Heart left ventricle (tissue), 16 donors: ENCODE measurements at places on chromosomes 5 and 9.

DNA sequence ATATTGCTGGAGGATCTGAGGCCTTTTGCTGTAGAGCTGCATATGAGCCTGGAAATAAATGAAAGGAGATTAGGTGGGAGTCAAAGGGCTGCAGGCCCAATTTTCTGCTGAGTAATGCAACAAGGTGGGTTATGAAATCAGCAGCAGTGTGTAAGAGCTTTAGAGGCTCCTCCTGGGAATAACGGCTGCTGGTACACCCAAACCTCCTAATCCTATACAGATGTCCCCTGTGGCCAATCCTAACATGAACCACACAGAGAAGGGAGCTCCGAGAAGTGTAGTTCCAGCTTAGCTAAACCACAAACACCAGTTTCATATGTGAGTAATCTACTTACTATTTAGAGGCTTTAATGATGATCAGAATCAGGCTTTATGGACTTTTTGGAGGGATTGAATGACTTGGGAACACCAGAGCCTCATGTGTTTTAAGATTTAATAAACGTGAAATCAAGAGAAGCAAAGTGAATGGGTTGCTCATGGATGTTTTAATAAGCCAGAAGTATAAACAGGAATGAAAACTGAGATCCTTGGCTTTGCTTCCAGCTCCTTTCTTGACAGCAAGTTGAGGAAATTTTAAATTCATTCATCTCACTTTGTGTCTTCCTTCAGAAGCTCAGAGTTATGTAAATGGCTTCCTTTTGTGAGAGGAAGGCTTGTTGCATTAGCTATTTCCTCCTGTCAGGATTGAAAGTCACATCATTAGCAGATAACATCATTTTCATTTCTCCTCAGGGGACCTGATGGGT, 437.5 kb downstream of the TMEM232 start:
- no peak for DNase-seq

DNA sequence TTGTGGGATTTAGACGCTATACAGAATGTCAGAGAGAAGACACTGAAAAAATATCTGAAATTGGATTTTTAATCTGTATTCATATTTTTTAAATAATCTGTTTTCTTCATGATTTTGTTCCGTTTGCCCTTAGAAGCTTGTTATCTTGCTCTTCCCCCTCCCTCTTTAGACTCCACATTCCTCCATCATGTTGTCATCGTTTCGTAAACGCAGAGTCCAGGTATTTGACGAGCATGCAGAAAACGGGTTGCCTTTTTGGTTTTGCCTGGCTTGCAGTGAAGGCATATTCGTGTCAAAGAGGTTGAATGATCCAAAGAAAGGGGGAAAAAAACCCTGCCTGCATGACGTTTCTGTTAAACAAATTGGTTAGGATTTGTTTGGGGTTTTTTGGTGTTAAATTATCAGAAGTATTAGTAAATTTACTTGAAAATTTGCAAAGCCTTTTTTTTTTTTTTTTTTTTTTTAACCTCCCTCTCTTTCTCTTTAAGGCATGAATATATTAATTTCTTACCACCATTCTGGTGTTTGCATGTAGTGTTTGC, 2.9 kb downstream of the SPTAN1 start:
- no peak for DNase-seq

DNA sequence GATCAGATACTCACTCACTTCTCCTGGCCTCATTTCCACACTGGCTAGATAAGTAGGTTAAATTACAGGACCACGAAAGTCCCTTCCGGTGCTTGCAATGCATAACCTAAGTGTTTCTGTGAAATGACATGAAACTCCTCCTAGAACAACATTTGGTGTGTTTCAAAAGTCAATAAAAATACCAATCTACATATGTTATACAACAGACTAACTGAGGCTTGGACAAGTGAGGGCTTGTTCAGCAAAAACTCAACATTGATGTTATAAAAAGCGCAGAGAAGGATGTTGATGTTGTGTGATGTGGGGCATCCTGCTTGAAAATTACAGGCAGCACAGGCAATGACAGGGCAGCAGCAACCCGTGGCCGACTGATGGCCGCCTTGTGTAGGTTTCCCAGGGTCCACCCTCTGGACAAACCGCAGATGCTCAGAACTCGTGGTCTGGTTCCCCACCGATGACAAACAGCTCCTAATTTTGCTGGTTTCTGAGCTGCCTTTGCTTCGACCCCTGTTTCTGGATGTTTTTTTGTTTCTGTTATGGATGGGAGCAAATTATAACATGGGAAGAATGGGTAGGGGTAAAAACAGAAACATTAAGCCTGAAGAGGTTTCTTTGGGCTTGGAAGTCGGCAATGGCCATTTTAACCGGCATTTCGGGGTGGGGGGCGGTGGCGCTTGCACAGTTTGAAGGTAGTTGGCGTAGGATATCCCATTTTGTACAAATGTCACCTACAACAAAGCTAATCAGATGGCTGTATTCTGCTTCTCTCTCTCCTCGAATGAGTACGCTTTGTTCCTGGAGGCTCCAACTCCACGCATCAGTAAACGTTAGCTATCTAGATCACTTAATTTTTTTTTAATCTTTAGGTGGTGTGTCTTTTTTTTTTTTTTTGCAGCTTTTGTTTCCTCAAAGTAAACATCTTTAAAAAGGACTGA, 116.1 kb downstream of the PDZD2 start:
- DNase-seq: no peak

DNA sequence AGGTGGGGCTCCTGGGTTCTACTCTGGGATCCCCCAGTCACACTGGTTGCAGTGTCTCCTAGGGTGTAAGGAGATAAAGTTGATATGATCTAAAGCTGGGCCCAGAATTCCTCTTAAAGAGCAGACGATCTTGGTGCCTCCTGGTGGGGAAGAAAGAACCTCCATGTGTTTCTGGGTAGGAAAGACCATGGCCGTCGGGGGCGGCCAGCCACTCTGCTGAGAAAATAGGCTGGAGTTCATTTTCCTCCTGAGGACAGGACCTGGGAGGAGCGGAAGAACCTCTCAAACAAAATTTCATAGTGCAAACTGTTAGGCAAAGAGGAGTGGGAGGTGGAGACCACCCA, 163.8 kb upstream of the TBC1D2 start:
- no peak for DNase-seq

GRCh38 chr9:109132567-109133021, 12.8 kb upstream of the TMEM245 start:
- DNase-seq: no peak

DNA sequence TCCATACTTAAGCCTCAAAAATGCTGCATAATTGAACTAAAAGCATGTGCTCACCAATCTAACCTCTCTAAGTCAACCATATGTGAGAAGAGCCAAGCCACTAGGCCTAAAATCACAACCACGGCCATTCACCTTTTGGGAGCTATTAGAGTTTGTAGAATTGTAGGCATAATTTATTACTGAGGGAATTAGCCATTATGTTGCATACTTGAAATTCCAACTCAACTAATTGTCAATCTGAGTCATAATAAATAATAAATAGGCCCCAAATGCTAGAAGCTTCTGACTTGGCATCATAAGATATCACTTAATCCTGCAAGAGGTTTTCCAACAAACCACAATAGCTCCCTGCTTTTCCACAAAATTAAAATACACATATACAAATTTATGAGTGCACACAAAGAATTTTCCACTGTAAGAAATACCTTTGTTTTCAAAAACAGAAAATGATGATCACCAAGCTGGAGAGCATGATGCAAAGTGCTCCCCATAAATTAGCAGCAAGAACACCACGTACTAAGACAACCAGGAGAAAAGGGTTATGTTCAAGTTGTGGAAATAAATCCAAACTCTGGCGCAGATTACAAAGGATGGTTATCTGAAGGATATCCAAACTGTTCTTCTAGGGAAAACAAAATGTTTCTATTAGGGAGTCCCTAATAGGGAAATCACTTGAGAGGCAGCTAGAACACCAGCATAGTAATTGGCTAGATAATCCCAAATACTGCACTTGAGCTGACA, 250.0 kb upstream of the SLC30A5 start:
- DNase-seq: no peak

DNA sequence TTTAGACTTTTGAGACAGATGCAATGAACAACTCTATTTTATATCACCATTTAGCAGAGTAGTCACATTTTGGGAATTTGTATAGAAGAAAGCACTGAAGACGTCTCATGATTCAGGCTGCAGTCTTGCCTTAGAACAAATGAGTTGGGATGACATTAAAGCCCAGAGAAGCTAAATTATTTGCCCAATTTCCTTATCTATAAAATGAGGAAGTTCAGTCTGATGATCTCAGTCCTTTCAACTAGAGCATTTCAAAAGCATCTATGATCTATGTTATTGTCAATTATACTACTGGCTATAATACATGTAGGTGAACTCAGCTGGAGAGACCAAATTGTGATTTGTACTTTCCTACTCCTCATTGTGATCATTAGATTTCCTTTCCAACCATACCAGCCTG, 154.1 kb downstream of the OSTF1 start:
- no peak for DNase-seq

GRCh38 chr5:146910239-146910638, 31.7 kb upstream of the PPP2R2B start:
- DNase-seq: no peak

GRCh38 chr5:136054142-136055019, 25.6 kb downstream of the TGFBI start:
- no peak for DNase-seq

DNA sequence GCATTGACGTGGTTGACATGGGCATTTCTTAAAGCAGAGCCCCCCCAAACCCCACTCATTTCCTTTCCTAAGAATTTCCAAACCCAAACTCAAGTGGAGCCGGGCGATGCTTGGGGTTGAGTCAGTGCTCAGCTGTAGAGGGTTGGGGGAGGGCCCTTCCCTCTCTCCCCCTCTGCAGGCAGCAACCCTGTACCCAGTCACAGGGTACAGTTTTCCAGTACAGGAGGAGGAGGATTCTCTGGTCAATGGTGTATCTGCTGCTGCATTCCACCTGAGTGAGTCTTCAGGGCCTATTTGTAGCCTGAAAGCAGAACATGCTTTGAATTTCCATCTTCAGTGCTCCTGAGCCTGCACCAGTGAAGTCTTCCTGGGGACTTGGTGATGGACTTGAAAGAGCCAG, 55.8 kb downstream of the ENTREP1 start:
- no peak for DNase-seq

DNA sequence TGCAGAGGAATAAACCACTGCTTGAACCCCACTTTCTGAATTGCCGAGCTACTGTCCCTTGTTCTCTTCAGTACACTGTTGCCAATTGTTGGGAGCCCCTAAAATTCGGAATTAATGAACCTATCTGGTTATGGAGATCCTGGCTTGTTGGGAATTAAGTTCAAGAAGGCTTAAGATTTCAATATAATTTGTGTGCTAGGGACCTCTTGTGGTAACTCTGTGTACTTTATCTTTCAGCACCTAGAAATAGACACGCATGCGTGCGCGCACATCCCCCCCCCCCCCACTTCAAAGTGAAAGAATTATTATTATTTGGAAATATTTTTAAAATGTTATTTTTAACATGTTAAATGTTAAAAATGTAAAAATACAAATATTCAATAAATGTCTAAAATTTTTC, 53.3 kb upstream of the FAM169A start:
- DNase-seq: no peak

DNA sequence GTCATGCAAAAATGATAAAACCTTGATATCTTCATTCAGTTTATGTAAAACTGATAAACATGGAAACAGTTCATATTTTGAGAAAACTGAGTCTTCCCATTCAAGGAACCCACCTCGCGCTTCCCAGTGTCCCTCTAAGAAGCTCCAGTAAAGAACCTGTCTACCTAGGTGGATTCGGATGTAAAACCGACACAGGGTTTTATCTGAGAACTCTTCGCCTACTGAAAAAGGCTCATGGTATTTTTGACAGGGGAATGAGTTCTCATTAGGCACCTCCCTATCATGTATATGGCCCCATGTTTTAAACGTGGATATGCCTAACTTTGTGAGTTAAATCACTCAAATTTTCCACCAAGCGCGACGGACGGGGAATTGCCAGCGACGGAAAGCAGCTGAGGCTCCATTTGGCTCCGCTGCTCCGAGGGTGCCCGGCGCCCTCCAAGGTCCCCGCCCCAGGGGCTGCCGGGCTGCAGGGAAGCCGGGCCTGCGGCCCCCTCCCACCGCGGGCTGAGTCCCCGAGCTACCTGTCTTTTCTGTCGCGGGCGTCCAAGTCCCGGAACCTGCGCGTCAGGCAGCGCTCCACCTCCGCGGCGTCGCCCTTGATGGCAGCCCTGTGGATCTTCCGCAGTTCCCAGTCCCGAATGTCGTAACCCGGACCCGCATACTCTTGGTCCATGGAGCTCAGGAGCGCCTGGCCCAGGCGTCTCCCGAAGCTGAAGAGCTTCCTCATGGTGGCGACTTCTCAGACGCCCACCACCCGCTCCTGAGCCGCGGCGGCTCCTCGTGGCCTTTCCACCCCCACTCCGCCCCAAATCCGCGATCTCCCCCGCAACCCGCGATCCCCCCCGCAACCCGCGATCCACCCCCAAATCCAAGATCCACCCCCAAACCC, 594 bp downstream of the ANKRD18A start:
- DNase-seq: peak; percentile 28
